CD14-positive monocyte (primary cell): ENCODE measurements at places on chromosomes 3 and 15.

DNA sequence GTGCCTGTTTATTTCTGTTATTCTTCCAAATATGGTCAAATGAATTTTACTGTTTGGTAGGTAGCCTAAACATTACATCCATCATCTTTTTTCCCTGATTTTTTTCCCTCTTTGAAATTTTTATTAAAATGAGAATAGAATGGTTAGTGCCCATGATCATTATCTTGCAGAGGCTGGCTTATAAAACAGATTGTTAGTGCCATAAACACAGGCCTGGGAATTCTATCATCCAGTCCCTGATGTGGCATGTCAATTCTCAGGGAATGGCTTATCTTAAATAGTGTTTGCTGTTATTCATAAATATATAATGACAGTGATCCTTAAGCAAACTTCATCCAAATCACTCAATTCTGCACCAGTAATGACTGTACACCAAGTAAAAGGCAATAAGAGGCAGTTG lies 207.3 kb downstream of the TUSC7 start:
- no peaks in the 10 kb centered on the region for H3K27me3 ChIP-seq
- H3K27ac ChIP-seq = no peak overlapping the region
- DNase-seq = no peak
- H3K36me3 ChIP-seq = no peaks in the 10 kb centered on the region
- H3K4me1 ChIP-seq = no peaks in the 10 kb centered on the region

GRCh38 chr3:169077394-169077906 lies 586.1 kb downstream of the MECOM start:
- H3K27me3 ChIP-seq = no peaks in the 10 kb centered on the region
- H3K27ac ChIP-seq = no peak overlapping the region
- no peaks in the 10 kb centered on the region for H3K4me1 ChIP-seq

- no peaks in the 10 kb centered on the region for H3K27me3 ChIP-seq
- peak overlapping the region; percentile 81 for H3K4me3 ChIP-seq
Observed at GRCh38 chr3:11642431-11643191, 1.1 kb downstream of the VGLL4 start.

- H3K4me3 ChIP-seq = no peak overlapping the region
- H3K4me1 ChIP-seq = peaks cover 4% of the 10 kb centered on the region
- no peaks in the 10 kb centered on the region for H3K36me3 ChIP-seq
- H3K27me3 ChIP-seq = no peaks in the 10 kb centered on the region
- no peak for DNase-seq
Observed at GRCh38 chr15:94305133-94305532, 73.8 kb downstream of the MCTP2 start.

DNA sequence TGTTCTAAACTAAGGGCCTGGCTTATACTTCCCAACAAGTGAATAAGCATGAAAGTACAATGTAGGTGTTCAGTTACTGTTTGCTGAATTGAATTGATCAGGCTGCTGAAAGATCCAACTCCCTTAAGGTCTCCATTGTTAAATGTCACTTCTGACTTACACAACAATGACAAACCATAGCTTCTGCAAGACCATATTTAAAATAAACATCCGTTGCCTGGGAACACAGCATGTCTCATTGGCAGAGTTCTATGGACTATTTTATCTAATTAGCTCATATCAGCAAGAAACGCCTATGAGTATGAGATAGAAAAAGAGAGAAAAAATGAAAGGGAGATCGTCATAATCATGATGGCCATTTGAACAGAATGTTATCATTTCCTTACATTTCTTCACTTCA lies 605.4 kb downstream of the FGF12 start:
- H3K4me3 ChIP-seq = no peak overlapping the region
- no peaks in the 10 kb centered on the region for H3K4me1 ChIP-seq
- DNase-seq = no peak
- H3K27ac ChIP-seq = no peak overlapping the region

DNA sequence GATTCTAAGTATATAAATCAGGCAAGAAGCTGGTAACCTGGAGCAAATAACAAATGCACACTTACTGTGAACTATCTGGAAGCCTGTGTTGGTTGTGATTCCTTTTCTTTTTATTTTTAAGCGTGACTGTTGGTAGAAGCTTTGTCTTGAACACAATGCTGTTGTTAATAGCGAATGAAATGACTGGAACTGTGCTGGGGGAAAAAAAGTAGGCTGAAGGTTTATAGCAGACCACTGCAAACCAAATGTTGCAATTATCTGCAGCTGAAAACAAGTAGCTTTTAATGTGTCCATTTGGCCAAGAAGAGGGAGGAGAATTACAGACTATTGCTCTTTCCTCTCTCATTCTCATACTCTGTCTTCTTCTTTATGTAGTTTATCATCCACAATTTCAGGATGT lies 184.5 kb upstream of the DNAJC19 start:
- no peaks in the 10 kb centered on the region for H3K27me3 ChIP-seq
- no peak overlapping the region for H3K27ac ChIP-seq
- H3K4me3 ChIP-seq = no peak overlapping the region

- peaks cover 21% of the 10 kb centered on the region for H3K4me1 ChIP-seq
- H3K36me3 ChIP-seq = no peaks in the 10 kb centered on the region
- DNase-seq = no peak
- H3K27me3 ChIP-seq = no peaks in the 10 kb centered on the region
- no peak overlapping the region for H3K27ac ChIP-seq
Observed at GRCh38 chr15:60656481-60656880, 177.5 kb upstream of the ICE2 start.

GRCh38 chr3:187291512-187292132 lies at the start of gene MASP1:
Gene MASP1, minus strand, starts transcription at chr3:187291737. Its CDS starts 105 bp downstream, at chr3:187291632.
- H3K27ac ChIP-seq = no peak within 1 kb of the TSS
- no peaks in the 10 kb centered on the region for H3K36me3 ChIP-seq
- H3K4me1 ChIP-seq = no peaks in the 10 kb centered on the region
- DNase-seq = no peak
- no peaks in the 10 kb centered on the region for H3K27me3 ChIP-seq
- H3K4me3 ChIP-seq = no peak within 1 kb of the TSS

DNA sequence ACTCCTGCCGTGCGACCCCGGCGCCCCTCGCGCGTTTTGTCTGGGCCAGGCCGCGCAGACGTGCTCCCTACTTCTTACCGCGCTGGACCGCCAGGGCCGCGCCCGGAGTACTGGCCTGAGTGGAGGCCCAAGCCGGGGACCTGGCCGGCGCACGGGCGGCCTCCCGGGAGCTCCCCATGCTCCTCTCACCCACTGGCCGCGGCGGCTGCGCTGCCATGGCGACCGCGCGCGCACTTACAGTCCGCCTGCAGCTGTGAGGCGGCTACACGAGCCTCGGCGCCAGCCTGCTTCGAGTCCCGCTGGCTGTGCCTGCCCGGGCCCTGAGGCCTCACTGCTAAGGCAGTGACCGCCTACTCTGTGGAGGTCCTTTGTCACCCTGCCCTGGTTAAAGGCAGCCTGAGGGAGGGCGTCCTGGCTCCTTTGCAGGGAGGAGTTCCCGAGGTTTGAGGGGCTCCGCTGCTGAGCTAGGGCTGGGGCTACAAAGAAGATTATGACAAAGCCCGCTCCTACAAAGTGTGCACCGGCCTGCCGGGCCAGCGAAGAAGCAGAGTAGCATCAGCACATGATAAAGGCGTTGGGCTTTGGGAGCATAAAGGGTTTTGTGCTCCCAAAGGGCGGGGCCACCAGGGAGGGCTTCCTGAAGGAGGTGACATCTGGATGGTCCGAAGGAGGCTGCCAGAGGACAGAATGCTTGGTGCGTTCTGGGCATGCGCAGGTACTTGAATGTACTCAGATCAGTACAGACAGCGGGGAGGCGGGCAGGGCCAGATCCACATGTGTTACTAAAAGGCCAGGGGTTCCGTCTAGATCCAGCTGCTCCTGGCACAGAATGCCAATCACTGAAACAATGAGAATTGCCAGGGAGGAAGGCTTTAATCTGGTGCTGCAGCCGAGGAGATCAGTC lies at the start of the genes LRRC34 and LRRIQ4:
Gene LRRC34 (minus strand): TSS at position 573 of the 904 bp plus-strand sequence. CDS start 356 bp downstream, at position 217.
Gene LRRIQ4 (plus strand): TSS at position 539 of the 904 bp plus-strand sequence. CDS start 9,052 bp downstream, outside the sequence.
- H3K4me1 ChIP-seq = peaks cover 26% of the 10 kb centered on the region
- peak; percentile 40 for DNase-seq
- peak within 1 kb of the TSS; percentile 75 for H3K4me3 ChIP-seq
- peak within 1 kb of the TSS; percentile 6 for H3K27ac ChIP-seq

DNA sequence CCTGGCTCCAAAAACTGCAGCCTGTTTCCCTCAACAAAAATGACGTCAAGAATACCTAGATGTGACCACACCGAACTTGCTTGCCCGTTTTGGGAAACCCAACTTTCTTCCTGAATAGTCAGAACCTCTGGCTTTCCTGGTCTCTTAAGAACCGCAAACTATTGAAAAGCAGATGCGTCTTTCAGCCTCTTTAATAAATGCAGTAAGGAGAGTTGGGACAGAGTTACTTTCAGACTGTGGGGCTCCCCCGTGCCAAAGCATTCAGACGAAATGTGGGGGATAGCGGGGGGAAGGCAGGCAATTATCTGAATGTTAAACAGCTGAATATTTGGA lies 1.2 kb upstream of the PROK2 start:
- H3K27me3 ChIP-seq = peaks cover 48% of the 10 kb centered on the region
- H3K4me3 ChIP-seq = no peak overlapping the region
- H3K36me3 ChIP-seq = no peaks in the 10 kb centered on the region
- peaks cover 43% of the 10 kb centered on the region for H3K4me1 ChIP-seq
- no peak overlapping the region for H3K27ac ChIP-seq
- DNase-seq = no peak

DNA sequence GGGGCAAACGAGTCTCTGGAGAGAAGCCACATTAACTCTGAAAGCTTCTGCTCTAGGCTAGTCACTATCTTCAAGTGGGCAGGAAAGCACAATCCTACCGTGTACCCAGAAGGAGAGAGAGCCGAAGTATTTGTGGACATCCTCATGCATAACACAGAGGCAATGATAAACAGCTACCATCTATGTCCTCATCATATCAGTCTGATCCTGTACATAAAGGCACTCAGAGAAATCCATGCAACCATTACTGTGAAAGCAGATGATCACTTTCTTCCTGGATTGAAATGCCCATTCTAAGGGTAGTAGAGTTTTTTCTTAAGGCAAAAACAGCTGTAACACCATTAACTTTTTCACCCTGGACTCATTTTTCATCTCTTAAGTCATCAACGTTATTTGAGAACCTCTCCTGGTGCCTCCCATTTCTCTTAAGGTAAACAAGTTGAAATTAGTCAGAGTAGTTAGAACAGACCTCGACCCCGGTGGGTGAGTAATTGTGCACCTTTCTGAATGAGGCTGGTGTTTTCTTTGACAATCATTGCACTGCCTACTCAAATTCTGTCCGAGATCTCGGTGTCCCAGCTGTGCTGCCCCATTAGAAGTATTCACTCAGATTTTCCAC lies 327.4 kb downstream of the SHQ1 start:
- no peaks in the 10 kb centered on the region for H3K36me3 ChIP-seq
- H3K27ac ChIP-seq = no peak overlapping the region
- no peaks in the 10 kb centered on the region for H3K27me3 ChIP-seq
- DNase-seq = no peak

- H3K36me3 ChIP-seq = no peaks in the 10 kb centered on the region
- DNase-seq = no peak
- H3K4me3 ChIP-seq = no peak overlapping the region
- peaks cover 5% of the 10 kb centered on the region for H3K27me3 ChIP-seq
- peaks cover 44% of the 10 kb centered on the region for H3K4me1 ChIP-seq
Observed at GRCh38 chr3:143122089-143122430, 2.5 kb downstream of the CHST2 start.

DNA sequence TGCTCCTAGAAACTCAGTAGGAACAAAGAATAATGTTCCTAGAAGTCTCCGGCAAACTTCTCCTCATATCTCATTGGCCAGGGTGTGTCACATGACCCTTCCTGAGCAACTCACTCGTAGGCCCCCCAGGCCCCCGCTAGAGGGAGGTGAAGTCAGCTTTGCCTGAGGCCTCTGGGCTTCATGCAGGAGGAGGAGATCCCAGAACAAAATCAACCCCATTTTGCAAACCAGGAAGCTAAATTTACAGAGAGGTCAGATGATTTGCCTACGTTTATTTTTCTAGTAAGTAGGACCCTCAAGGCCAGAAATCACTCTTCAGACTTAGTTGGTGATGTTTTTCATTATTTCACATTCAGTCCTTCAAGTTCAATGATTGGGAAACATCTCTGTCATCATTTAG lies 99.1 kb downstream of the SSR3 start:
- DNase-seq = no peak
- H3K36me3 ChIP-seq = no peaks in the 10 kb centered on the region
- no peak overlapping the region for H3K27ac ChIP-seq
- H3K4me1 ChIP-seq = peaks cover 8% of the 10 kb centered on the region
- no peaks in the 10 kb centered on the region for H3K27me3 ChIP-seq

DNA sequence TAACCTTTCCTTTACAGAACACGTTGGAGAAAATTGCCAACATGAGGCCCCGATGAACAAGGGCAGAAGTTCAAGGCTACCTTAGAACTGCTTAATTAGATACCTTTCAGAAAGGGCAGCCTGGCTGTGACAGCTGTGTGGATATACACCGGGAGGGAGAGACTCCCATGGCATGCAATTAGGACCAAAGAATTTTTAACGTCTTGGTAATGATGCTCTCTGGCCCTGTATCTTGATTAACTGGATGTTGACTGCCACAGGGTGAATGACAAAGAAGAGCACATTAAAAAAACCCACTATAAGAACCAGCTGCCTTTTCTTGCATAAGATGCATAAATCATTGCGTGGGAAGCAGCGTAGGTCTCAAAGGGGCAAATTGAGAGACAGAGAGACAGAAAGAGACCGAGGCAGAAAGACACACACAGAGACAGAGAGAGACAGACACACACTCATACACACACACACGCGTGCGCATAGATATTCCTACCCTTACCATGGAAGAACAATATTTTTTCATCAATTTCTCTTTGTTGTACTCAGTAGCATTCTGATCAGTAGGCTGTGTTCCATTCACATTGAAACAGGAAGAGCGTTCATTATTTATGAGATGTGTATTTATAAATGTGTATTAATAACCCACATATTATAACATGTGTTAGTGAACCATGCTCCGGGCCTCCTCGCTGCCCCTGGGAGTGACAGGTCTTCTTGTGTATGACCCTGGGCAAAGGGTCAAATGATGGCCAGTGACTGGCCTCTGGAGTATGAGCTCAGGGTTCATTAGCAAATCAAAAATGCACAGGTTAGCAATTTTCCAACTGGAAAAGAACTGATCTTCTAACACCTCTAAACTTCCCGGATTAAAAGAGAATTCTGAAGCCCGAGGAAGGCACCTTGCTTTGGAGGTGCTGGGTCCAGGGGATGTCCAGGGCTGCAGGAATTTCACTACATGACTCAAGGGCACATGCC lies 118.8 kb downstream of the NSMCE3 start:
- H3K36me3 ChIP-seq = no peaks in the 10 kb centered on the region
- no peaks in the 10 kb centered on the region for H3K27me3 ChIP-seq
- DNase-seq = no peak
- no peaks in the 10 kb centered on the region for H3K4me1 ChIP-seq
- no peak overlapping the region for H3K4me3 ChIP-seq

DNA sequence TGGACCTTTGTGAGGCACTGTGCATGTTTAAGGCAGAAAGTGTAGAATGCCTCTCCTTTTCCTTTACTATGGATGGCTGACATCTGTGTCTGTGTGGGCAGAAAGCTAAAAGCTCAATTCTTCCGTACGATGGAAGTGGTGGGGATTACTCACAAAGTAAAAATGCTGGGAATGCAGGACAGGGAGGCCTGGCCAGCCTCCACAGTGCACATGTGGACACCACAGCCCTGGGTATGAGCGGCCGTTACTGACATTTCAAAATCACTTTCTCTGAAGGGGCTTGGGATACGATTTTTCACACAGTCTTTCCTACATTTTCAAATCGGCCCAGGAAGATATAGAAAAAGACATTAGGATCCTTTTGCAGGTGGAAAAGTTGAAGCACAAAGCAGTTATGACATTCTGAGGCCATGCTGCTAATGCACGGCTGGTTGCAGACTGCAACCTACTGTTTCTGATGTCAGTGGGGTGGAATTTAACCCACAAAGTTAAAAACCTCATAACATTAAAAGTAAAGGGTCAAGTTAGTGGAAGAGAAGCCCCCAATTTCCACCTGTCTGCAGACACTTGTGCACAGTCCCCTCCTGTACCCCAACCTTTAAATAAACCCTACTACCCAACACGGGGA lies 27.9 kb downstream of the EHD4 start:
- peaks cover 2% of the 10 kb centered on the region for H3K4me1 ChIP-seq
- H3K4me3 ChIP-seq = no peak overlapping the region
- H3K36me3 ChIP-seq = peaks cover 86% of the 10 kb centered on the region
- H3K27me3 ChIP-seq = no peaks in the 10 kb centered on the region
- DNase-seq = no peak
